AG04449 (cell line): ENCODE measurements at places on chromosomes 3 and 15.
A peak's percentile ranks its signal among the peaks of the same experiment; 100 is the strongest.

GRCh38 chr15:75694241-75695182 lies 18.1 kb downstream of the CSPG4 start:
- peak; percentile 91 for DNase-seq

DNA sequence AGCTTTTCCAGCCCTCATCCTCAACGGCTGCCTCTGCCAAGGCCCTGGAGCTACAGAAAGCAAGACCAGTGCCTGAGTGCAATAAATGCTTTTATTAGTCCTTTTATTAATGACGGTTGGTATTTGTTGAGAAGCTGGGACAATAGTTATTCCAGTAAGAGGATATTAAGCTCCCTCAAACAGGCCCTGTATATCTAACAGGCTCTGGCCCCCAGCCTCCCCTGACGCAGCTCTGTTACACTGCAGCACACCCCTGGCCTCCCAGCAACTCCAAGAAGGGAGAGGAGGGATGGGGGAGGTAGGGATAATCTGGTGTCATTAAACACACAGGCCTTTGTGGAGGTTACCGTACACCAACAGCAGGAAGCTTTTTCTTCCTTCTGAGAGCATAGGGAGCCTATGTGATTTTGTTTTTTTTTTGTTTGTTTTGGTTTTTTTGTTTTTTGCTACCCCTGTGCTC lies 30.8 kb upstream of the MAGEF1 start:
- no peak for DNase-seq

DNA sequence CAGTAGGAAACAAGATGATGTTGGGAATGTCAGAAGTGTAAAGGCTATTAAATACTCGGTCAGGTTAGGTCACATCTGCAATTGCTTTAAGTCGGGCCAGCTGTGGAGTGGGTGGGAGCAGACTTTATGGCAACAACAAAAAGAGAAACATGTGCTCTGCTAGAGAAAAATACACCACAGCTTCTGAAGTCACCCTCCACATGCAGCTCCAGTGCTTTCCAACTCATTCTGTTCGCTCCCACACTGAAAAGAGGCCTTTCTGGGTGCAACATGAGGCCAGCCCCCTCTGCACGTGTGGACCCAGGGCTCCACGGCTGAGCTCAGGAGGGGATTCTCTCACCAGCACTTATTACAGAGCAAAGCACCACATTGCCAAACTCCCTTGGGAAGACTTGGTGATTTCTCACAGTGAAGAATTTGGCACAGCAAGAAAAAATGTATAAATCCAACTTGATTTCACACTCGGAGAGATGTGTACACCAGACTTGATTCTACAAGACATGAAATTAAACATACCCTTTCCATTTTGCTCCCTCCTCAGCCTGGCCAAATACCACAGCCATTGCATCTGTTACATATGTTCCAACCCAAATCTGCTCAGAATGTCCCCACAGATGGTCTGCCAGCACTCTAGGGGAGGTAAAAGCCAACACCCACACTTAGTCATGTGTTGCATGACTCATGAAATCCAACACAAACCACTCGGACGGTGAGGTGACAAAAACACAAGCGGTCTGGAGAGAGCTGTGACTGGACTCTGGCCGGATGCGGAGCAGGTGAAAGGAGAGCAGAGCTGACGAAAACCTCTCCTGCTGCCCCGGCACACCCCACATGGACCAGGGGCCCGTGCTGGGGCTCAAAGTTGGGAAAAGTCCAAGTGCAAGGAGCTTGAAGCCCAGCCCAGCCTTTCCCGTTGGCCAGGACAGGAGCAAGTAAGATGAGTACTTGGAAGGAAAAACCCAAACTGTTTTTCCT lies 74.6 kb downstream of the ITGB5 start:
- peak; percentile 94 for DNase-seq

GRCh38 chr3:179809639-179810038 lies 156.8 kb downstream of the USP13 start:
- DNase-seq: no peak

DNA sequence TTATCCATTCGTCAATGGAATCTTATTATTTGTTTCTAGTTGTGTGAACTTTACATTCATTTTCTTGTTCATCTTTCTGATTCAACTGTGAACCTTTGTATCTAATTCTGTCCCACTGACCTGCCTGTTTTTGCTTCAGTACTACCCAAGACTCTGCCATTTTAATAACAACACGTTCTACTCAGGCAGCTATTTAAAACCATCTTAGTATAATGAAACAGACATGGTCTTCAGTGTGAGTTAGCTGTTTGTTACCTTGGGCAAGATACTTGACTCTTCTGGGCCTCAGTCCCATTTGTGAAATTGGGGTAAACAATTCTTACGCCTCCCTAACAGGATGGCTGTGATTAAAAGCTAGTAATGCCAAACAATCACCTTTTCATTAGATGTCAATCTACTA lies 1.6 kb downstream of the BTBD1 start:
- no peak for DNase-seq

DNA sequence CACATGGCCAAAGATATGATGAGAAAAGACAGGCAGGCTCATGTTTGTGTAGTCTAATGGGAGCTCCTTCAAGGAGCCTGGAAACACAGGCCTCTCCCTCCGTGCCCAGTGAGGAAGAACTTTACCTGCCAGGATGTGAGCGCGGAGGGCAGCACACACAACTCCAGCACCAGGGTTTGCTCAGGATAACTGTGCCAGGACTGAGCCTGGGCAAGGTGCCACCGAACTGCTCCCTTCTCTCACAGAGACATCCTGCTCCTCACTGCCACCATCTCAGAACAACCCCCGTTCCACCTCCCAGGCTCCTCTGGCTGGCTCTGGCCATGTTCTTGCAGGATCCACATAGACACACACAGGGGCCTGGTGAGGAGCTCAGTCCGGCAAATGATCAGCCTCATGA lies 87.4 kb downstream of the NUP210 start:
- DNase-seq: no peak

DNA sequence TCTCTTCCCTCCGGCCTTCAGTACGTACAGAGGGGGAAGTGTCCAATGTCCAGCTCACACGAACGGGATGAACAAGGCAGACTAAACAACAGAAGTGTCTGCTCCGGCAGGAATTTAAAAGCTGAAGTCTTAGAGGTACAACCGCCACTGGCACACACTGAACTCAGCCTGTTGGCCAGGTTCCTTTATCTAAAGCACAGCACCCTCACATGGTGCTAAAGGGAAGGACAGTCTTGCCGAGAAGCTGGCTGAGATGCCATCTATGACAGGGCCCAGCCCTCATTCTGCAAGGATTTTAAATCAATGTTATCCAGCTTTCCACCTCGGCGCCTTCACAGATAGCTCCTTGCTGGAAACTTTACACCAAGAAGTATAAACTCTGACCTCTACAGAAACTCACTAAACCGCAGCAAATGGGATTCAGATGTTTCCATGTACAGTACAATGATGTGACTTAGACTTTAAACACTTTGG lies 2.8 kb downstream of the ADAMTS17 start:
- DNase-seq: no peak

- DNase-seq: no peak
Measured at GRCh38 chr15:29925227-29926082, 103.2 kb upstream of the TJP1 start.

- no peak for DNase-seq
Measured at GRCh38 chr3:124512881-124513609, 217.2 kb upstream of the UMPS start.

- DNase-seq: no peak
Measured at GRCh38 chr3:18424213-18424728, 868 bp downstream of the SATB1 start.

GRCh38 chr3:66037986-66038369 lies 740 bp downstream of the MAGI1 start:
- no peak for DNase-seq

GRCh38 chr3:9582332-9582731 lies 28.7 kb upstream of the LHFPL4 start:
- DNase-seq: no peak

DNA sequence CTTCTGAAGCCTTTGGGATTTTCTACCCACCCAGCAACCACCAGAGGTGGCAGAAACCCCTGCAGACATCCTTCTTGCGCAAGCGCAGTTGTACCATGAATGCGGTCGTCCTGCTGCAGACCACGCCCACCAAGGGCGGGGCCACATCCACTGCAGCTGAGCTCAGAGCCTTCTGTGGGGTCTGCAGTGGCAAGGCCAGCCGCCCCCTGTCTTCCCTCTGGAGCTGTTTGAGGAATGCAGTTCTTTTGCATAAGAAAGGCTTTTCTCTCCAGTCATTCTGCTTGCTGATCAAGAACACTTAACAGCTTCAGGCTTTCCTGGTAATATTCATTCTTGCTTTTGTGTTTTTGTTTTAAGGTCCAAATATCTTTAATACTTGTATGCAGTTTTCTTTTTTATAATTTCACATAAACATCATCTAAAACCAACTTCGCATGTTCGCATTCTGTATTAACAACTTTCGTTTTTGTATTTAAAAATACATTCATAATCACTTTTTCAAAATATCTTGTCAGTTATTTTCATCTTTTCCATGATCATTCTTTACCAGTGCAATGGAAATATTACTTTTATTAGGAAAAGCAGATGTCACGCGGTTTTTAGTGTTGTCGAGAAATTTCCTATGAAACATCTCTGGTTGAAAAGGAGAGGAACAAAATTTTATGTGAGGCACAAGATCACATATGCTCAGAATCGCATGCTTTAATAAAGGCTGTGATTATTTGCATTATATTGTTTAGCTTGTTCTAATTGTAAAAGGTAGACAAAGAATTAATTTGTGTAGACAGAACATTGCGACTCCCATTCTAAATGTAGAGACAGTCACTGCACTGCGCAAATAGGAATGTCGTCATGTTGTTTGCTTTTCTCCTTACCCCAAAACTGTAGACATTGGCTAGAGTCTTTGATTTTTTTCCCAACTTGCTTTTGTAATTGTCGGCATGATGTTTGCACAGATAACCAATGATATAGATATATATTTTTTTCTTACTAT lies 98.1 kb upstream of the SNRPN start:
- no peak for DNase-seq

- DNase-seq: no peak
Measured at GRCh38 chr15:26382444-26383072, 390.3 kb downstream of the GABRB3 start.

DNA sequence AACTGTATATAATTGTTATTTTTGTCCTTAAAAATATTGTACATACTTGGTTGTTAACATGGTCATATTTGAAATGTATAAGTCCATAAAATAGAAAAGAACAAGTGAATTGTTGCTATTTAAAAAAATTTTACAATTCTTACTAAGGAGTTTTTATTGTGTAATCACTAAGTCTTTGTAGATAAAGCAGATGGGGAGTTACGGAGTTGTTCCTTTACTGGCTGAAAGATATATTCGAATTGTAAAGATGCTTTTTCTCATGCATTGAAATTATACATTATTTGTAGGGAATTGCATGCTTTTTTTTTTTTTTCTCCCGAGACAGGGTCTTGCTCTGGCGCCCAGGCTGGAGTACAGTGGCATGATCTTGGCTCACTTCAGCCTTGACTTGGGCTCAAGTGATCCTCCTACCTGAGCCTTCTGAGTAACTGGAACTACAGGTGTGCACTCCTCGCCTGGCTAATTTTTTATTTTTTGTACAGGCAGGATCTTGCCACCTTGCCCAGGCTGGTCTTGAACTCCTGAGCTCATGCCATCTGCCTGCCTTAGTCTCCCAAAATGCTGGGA lies 10.7 kb downstream of the NFKBIZ start:
- no peak for DNase-seq

DNA sequence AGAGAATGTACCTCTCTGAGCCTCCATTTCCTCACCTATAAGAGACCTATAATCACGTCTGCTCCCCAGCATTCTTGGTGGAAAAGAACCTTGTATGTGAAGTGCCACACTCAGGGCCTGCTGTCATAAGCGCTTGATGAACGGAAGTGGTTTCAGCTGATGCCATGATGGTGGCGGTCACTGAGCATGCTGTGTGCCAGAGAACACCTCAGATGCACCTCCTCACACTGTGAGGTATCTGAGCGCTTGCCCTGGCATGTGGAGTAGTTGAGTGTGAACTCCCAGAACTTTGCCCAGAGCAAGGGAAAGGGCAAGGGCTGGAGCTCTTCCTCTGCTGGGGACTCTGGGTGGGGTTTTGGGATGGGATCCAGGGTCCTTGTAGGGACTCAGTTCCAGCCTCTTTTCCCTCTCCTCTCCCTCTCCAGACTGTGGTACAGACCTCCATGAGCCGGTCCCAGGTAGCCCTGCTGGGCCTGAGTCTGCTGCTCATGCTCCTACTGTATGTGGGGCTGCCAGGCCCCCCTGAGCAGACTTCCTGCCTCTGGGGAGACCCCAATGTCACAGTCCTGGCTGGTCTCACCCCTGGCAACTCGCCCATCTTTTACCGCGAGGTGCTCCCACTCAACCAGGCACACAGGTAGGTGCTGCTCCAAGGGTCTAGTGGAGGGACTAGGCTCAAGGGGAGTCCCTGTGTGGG lies 2.7 kb downstream of the ABHD14A start:
- no peak for DNase-seq

DNA sequence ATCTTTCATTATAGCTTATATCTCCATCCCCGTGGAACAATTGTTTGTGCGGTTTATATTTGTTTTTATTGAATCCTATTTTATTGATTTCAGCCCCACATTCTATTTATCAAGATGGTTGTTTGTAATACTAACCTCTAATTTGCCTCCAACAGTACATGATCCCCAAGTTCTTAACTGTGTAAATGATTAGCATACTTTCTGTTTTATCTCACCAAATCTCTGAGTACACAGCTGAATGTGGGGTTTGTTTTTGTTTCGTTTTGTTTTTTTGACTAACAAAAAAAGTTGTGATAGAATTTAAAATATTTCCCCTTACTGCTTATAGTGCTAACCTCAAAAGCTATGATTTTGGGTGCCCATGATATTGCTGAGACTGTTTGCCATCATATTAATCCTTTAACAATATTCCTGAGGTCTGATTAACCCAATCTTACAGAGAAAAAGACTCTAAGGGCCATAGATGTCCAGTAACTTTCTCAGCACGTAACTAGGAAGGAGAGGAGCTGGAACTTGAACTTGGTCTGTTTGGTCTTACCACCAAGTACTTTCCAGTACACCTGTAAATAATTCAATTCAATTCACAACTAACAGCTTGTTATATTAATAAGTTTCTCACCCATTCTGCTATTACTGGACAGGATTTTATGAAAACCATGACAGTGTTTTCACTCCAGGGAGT lies 789.8 kb downstream of the TUSC7 start:
- DNase-seq: no peak

DNA sequence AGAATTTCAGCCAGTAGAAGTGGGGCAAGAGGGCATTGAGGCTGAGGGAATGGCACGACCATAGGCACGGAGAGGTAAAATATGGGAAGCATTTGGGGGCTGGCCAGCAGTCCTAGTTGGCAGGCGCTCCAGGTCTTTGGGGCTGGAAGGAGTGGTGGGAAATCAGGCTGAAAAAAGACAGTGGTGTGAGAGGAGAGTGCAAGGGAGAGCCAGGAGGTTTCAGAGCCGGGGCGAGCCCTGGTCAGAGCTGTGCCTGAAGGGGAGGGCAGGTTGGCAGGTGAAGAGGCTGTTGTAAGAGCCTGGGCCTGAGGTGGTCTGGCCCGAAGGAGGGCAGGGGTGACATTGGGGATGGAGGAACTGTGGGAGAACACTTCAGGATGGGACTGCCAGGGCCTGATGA lies 1.6 kb upstream of the IDH3A start:
- DNase-seq: no peak

DNA sequence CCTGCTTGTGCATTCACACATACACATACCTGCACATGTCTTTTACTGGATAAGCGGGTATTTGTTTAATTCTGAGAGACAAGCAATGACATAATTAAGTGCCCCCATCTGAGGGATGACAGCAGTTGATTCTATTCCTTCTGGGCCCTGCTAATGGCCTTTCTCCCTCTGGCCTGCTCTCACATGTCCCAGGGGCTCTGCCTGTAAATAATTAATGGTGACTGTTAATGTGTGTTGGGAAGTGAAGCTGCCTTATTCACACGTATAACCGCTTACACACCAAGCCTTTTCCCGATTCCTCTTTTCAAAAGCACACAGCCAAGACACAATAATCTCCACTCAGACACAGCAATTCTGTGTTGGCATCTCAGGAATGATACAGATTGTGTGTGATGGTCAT lies 47.8 kb downstream of the LRRK1 start:
- DNase-seq: no peak
